ENCODE measurements at places on chromosomes 7 and 10. TPM values are rescaled to one million over a fixed set of nuclear protein-coding genes. Genes with fewer than 3 reads are reported as not detected.

Gene GRB10
- polyA plus RNA-seq: not detected

Gene CYP2W1
- polyA plus RNA-seq: not detected

Gene LRRD1
- not detected for polyA plus RNA-seq

Gene CYP3A4
- not detected for polyA plus RNA-seq

Gene OR2A7
- polyA plus RNA-seq: not detected

Gene CNNM1
- not detected for polyA plus RNA-seq

Gene AZGP1
- not detected for polyA plus RNA-seq

Gene TIAL1
- 13.5 TPM for polyA plus RNA-seq

DNA sequence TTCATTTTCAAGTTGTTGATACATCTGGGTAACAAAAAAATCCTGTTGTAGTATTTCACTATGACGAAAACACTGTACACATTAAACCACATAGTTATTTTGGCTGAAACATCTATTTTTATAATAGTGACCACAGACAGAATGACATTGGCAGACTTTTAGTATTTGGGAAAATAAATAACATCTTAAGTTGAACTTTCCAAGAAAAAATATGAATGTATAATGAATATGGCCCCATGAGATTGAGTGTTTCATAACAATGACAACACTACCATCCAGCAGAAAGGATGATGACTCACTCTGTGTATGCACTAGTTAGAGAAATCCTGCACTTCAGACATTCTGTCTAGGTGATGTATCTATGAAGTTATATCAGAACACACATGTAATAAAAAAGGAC, 118.1 kb downstream of the SEMA3D start:
- no peak for DNase-seq

GRCh38 chr7:50210706-50211115, 93.8 kb upstream of the IKZF1 start:
- DNase-seq: no peak

DNA sequence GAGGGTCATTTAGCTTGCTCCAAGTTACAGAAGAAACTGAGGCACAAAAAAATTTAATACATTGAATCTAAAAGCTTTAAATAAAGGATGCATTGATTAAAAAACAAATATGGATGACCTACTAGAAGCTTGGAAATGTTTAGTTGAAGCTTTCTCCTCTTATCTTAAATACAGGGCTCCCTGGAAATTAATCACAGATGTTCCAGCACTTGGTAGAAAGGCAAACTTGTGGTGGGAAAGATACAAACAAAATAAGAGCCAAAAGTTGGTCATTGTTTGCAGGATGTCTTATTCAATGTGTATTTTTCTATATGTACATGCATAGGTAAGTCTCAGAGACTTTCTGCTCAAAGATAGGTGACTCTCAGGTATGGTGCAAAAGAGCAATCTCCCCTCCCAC, 40.7 kb upstream of the LYZL1 start:
- DNase-seq: no peak

GRCh38 chr10:62052276-62052675, 150.8 kb downstream of the ARID5B start:
- DNase-seq: no peak

DNA sequence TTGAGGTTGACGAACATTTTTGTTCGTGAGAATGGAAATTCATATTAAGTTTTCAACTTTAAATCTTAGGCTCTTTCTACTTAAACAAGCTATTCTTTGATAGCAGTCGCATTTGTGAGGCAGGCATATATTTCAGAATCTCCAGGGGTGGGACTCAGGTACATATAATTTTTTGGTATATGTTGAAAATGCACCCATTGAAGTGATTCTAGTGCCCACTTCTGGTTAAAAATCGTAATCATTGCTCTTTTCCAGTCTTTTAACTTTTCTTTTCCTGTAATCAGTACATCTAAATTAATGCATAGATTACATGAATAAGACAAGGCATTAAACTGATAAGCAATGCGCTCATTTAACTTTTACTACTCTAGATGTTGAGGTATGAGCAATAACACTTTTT, 67.8 kb downstream of the ZNRF2 start:
- DNase-seq: no peak

- DNase-seq: no peak
These were observed 48.0 kb downstream of the BRAF start for GRCh38 chr7:140876519-140877248.

DNA sequence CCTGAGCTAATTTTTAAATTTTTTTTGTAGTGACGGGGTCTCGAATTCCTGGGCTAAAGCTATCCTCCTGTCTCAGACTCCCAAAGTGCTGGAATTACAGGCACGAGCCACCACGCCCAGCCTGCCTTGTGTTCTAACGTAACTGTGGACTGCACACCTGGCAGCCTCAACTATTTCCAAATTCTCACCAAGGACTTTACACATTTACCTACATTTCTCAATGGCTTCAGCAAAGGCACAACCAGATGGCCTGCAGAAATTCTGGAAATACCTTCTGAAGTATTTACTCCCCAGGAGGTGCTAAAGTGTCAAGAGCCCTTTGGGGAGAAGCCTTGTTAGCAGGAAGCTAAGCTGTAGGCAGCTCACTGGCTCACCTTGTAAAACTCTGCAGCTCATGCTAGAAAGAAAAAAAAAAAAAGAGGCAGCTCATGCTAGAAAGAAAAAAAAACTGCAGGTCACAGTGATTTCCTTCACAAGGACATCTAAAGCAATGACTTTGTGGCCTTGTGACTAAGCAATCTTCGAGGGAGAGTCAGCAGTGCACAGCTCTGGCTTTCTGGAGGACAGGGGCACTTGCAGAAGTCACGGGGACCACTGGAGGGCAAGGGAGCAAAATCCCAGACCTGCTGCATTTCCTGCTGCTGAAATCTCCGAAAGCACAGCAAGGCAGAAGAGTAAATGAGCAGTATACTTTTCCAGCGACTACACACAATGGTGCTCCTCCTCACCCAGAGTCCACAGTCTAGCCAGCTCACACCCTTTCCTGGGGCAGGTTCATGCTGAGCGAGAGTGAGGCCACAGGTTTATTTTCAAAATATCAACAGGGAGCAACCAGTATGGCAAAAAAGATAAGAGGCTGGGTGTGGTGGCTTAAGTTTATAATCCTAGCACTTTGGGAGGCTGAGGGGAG, 40.4 kb downstream of the BAIAP2L1 start:
- DNase-seq: no peak

GRCh38 chr10:99711129-99711719, 20.7 kb downstream of the COX15 start:
- peak; percentile 34 for DNase-seq

DNA sequence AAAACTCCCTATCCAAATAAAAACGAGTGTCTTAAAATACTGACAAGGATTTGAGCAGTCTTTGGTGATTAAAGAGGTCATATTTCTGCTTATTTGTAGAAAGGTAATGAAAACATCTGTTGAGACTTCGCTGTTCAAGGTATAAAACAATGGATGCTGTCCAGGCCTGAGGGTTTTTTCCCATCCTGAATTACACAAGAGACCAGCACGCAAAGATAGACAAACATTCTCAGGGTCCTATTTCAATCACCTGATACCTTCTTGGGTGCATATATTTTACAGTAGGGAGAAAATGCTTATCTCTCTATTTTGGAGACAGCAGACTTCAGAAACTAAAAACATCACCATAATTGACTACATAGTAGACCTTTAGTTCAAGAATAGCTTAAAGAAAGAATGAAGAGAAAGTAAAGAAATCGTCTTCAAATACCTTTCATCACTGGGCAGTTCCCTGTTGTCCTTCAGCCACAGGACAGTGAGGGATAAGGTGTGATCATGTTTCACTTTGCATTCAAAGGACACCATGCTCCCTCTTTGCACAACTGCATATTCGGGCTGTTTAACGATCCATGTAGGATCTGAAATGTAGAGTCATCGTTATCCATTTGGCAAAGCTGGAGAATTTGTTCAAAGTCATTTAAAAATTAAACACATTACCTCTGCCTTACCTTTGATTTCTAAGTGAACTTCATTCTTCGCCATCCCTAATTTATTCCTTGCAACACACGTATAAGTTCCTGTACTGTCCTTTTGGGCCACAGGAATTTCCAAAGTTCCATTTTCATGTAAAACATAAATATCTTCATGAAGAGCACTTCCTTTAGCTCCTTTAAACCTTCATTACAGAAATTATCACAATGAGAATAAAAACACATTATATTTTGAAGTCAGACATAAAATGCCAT, 63.7 kb upstream of the LAMB4 start:
- DNase-seq: no peak

GRCh38 chr10:6197321-6197720, 5.4 kb upstream of the PFKFB3 start:
- DNase-seq: no peak

GRCh38 chr7:20577441-20578071, 37.9 kb upstream of the ABCB5 start:
- DNase-seq: no peak

- no peak for DNase-seq
These were observed 163.6 kb downstream of the GNAI1 start for GRCh38 chr7:80298201-80298600.
